Activated CD4-positive, CD25-positive, alpha-beta regulatory T cell treated with anti-CD3 and anti-CD28 coated beads, Interleukin-2, amount 50 U/mL, for 72 hours (primary cell): ENCODE measurements at places on chromosomes 2 and 18.
A peak's percentile ranks its signal among the peaks of the same experiment; 100 is the strongest.

- peak; percentile 40 for DNase-seq
Measured at GRCh38 chr18:47100212-47100831, 50.0 kb downstream of the HDHD2 start.

GRCh38 chr2:128286011-128286721, 32.5 kb downstream of the HS6ST1 start:
- no peak for DNase-seq

GRCh38 chr2:190990132-190990531, 23.8 kb downstream of the STAT1 start:
- DNase-seq, result no peak

DNA sequence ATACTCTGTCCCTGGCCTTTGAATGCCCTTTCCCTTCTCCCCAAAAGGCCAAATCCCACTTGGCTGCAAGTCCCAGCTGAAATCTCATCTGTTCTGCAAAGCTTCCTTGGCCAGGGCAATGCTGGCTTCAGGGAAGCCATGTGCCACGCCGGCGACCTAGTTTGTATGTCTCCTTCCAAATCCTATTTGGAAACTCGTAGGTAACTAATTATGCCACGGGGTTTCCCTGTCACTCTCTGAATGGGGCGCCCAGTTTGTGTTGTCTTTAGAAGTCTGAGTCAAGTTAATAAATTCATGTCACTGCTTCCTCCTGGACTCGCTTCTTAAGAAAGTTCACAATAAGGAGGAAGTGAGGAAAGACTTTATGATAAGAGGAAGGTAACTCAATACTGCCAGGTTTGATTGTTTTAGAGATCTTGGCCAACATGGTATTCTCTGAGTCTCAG, 19.1 kb downstream of the FHL2 start:
- no peak for DNase-seq

DNA sequence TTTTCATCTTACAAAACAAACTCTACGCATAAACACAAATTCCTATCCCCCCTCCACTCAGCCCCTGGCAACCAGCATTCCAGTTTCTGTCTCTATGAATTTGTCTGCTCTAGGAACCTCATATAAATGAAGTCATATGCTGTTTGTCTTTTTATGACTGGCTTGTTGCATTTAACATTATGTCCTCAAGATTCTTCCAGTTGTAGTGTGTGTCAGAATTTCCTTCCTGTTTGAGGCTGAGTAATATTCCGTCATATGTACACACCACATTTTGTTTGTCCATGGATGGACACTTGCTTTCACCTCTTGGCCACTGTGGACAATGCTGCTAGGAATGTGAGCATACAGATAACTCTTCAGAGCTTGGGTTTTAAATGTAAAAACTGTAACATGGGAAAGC, 272.1 kb downstream of the GBX2 start:
- no peak for DNase-seq

DNA sequence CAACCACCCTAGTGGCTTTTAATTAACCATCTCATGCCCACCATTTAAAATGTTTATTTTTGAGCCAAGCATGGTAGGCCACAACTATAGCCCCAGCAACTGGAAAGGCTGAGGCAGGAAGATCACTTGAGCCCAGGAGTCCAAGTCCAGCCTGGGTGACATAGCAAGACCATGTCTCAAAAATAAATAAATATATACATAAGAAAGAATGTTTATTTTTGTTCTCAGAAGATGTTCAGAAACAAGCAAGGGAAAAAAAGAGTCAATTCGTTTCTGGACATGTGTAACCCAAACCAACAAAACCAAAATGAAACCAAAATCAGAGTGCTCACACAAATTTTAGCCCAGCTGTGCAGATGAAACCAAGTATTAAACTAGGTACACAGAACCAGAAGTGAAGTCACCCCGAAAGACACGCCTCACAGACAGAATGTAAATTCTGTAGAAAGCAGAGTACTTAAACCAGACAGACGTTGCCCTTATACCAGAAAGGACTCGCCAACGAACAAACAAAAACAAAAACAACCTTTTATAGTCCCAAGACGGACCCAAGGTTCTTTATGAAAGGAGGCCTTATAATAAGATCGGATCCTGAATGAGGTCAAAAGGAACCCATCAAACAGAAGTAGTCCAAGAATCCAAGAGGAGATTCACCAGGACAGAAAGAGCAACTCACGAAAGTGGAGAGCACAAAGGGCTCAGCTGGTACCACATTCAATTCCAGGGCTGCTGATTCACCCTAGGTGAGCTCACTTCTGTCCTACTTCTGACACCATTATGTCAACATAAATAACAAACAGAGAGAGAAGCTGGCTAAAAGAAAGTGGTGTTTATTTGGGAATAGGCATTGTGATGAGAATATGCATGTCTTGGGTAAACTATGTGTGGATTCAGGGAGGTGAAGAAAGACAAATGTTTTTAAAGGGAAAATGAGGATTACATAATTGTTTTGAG, 31.8 kb upstream of the MTCL1 start:
- no peak for DNase-seq

- DNase-seq, result no peak
Measured at GRCh38 chr2:215598376-215598975, 162.6 kb upstream of the FN1 start.

- DNase-seq, result no peak
Measured at GRCh38 chr18:42534313-42534712, 579.3 kb downstream of the PIK3C3 start.
